ENCODE measurements at places on chromosomes 4 and X.
A peak's percentile ranks its signal among the peaks of the same experiment; 100 is the strongest.

DNA sequence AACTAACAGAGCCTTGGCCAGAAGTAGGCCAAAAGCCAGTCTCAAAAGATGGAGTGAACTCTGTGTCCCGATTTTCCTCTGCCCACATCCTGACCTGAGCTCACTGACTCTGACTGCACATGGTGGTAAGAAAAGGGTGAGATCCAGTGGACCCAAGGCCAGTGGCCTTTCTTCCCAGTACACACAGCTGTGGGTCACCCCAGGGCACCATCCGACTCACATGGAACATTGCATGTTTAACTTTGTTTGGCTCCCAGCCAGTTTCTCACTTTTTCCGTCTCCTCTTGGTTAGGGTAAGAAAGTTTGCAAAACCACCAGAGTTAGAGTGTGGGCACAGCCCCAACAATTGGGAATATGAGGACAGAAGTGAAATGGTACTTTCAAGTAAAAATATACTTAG is 69.8 kb downstream of the GAB1 start:
- no peak for DNase-seq

GRCh38 chr4:14842964-14843630 is 159.2 kb upstream of the CPEB2 start:
- no peak for DNase-seq

- DNase-seq: no peak
Observed at GRCh38 chr4:90113881-90114457, 13.2 kb upstream of the CCSER1 start.

- DNase-seq: no peak
Observed at GRCh38 chrX:102840871-102841705, 96.0 kb upstream of the RAB40AL start.

GRCh38 chrX:17597327-17597726 is 140.0 kb upstream of the SCML1 start:
- DNase-seq: no peak

- no peak for DNase-seq
Observed at GRCh38 chr4:37663552-37663951, 22.6 kb downstream of the RELL1 start.

- no peak for DNase-seq
Observed at GRCh38 chr4:102315532-102315931, 29.8 kb downstream of the SLC39A8 start.

- peak; percentile 53 for DNase-seq
Observed at GRCh38 chr4:158314756-158315487, 104.6 kb downstream of the TMEM144 start.

- peak; percentile 61 for DNase-seq
Observed at GRCh38 chr4:78644744-78645330, 93.3 kb downstream of the ANXA3 start.

DNA sequence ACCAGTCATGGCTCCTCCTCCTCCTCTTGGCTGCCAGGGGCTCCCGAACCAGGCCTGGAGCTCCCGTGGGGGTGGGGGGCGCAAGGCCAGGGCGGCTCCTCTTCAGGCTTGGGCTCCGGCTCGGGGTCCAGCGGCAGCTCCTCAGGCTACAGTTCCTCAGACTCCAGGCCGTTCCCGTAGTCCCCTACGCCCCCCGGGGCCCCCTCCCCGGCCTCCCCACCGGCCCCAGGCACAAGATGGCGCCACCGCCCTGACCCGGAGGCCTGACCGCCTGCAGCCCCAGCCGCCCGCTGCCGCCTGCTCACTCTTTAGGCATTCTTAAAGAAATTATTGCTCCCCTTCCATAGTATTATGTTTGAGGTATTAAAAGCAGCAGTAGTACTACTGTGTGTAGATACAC is 54.5 kb downstream of the TAF1 start:
- DNase-seq: no peak

GRCh38 chrX:120726294-120726693 is 96.4 kb upstream of the C1GALT1C1 start:
- DNase-seq: no peak

GRCh38 chrX:15244421-15244820 is 25.5 kb downstream of the ASB9 start:
- no peak for DNase-seq

- DNase-seq: no peak
Observed at GRCh38 chrX:12263211-12263610, 124.9 kb downstream of the FRMPD4 start.

DNA sequence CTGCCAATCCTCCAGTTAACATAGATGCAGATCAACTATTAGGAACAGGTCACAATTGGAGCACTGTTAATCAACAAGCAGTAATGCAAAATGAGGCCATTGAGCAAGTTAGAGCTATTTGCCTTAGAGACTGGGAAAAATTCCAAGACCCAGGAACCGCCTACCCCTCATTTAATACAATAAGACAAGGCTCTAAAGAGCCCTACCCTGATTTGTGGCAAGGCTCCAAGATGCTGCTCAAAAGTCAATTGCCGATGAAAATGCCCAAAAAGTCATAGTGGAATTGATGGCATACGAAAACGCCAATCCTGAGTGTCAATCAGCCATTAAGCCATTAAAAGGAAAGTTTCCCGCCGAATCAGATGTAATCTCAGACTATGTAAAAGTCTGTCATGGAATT is 20.5 kb upstream of the TRIM61 start:
- DNase-seq: no peak

DNA sequence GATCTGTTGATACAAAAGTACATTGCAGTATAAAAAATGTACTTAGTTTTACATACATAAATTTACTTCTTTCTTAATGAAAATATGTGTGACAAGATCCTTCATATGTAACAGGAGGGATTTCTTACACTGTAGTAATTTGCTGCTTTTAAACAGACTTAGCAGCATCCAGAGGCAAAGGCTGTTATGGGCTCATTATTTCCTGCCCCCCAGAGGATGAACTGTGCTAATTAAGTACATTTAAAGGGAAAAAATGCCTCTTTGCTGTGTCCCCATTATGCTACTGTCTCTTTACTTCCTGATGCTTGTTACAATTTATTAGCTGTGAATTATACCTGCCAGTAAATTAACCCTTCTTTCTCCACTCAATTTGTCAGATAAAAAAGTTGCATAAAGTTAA is 47.1 kb downstream of the NDST3 start:
- no peak for DNase-seq

DNA sequence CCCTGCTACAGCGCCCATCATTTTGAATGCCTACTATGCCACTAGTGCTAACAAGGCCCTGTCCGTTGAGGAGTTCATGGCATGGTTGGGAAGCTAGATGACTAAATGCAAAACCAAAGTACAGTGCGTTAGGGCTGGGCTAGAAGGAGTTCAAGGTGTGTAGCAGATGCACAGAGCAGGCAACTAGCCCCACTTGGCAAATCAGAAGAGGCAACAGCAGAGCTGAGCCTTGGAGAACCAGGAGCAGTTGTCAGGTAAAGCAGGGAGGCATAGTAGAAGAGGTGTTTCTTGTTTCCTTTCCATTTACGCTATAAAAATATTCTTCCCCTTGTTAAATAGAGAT is 146.6 kb upstream of the CPEB2 start:
- no peak for DNase-seq

DNA sequence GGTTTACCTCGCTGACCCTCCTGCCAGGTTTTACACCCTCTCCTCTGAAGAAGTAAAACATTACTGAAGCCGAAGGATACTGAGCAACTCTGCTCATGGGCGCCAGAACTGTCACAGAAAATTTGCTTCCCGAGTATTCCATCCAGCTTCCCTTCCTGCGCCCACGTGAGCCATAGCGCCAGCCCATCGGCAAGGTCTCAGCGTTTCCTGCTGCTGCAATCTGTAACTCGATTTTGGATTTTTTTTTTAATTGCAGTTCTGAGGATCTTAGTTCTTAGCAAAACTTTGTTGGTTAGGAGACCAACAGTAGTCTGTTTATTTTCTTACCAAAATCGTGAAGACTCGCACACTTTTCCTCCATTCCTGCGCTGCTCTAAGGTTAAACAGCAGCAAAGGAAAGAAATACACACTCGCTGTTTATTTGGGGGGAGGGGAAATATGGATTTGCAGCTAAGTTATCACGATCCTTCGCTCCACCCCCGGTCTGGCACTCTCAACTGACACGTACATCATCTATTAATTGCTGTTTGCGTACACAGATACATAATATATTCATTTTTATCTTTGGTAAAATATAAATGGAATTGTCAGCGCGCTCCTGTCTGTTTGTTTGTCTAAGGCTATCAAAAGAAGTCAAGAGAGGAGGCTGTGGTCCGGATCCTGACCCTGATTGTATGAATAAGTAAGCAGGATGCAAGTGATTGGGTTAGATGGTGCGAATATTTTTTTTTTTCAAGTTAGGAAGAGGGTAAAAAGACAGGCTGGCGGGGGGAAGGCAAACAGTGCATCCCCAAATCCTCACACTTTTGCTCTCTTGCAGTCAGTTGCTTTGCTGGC is at the start of gene TLL1:
Gene TLL1 (plus strand): TSS at position 777 of the 837 bp plus-strand sequence. CDS start 668 bp downstream, outside the sequence.
- DNase-seq: no peak

- peak; percentile 27 for DNase-seq
Observed at GRCh38 chr4:155787113-155787710, 28.4 kb downstream of the GUCY1B1 start.

- DNase-seq: no peak
Observed at GRCh38 chr4:99816545-99817308, at the start of gene DAPP1. Gene DAPP1 (plus strand): TSS chr4:99816827. CDS start chr4:99816914, 87 bp downstream.

DNA sequence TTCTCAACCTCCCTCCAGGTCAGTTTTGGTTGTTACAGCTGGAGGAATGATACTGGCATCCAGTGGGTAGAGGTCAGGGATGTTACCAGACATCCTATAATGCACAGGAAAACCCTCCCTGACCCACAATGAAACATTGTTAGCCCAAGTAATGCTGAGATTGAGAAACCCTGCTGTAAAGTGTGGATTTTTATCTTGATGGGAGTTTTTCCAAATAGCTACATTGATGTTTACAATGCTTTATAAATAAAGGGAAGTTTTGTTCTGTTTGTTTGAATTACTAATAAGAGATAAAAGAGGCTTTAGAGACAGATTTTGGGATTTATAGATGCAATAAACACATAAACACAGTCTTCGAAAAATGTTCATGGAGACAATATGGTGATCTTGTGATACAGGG is 194.0 kb upstream of the NUDT6 start:
- DNase-seq: no peak

DNA sequence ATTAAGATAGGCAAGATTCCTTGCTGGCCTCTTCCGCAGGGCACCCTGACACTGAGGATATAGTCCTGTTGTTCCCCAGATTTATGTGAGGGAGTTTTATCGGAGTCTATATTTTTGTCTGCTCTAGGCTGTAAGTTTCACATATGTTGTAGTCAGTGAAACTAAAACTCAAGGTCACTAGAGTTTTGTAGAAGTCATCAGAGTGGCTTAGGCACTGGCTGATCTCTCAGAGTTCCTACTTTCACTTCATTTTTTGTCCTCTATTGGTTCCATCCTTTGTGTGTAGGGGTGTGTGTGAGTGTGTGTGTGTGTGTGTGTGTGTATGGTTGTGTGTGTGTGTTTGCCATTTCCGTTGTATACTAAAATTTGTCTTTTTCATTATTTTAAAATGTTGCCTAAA is 577.5 kb downstream of the IQCM start:
- no peak for DNase-seq

GRCh38 chr4:155552180-155552579 is 114.5 kb upstream of the GUCY1A1 start:
- no peak for DNase-seq

DNA sequence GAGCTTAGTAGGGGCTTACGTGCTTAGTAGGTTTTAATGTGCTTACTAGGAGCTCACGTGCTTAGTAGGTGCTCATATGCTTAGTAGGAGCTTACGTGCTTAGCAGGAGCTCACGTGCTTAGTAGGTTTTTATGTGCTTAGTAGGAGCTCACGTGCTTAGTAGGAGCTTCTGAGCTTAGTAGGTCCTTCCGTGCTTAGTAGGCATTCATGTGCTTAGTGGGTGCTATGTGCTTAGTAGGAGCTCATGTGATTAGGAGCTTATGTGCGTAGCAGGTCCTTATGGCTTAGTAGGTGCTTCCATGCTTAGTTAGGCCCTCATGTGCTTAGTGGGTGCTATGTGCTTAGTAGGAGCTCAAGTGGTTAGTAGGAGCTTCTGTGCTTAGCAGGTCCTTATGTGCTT is 59.4 kb downstream of the SHOX start:
- DNase-seq: no peak

DNA sequence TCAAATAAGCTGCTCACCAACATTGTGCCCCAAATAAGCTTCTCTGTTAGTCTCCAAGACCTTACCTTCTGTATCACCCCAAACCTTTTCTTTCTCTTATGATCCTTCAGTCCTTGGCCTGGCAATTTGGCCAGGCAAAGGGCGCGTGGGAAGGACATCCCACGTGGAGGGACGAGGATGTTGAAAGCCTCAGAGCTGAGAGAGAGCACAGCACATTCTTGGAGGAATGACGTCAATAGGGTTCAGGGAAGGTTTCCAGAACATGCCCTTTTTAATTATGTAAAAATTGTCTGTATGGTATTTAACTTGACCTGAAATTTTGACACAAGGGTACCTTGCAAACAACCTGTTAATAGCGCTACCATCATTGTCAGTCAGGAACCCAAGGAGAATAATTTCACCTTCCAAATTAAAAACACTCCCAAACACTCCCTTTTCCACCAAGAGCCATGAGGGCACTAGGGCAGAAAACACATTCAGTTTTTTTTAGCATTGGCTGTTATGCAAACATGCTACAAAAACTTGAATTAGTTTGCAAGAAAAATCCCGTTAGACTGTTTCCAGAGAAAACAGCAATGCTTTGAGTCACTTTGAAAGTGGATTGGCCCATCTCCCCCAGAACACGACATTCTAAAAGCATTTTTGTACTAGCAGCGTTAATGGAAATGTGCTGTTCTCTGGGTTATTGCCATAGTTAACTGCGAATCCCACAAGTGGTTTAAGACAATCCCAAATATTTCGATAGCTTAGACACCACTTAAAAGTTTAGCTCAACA is 183.2 kb upstream of the PUDP start:
- DNase-seq: peak; percentile 58

All from HFF-Myc (cell line).